ENCODE measurements at places on chromosomes 6 and 20. TPM values are rescaled to one million over a fixed set of nuclear protein-coding genes. Genes with fewer than 3 reads are reported as not detected.

GRCh38 chr20:16397086-16397485 lies 176.2 kb downstream of the KIF16B start:
- DNase-seq = no peak

DNA sequence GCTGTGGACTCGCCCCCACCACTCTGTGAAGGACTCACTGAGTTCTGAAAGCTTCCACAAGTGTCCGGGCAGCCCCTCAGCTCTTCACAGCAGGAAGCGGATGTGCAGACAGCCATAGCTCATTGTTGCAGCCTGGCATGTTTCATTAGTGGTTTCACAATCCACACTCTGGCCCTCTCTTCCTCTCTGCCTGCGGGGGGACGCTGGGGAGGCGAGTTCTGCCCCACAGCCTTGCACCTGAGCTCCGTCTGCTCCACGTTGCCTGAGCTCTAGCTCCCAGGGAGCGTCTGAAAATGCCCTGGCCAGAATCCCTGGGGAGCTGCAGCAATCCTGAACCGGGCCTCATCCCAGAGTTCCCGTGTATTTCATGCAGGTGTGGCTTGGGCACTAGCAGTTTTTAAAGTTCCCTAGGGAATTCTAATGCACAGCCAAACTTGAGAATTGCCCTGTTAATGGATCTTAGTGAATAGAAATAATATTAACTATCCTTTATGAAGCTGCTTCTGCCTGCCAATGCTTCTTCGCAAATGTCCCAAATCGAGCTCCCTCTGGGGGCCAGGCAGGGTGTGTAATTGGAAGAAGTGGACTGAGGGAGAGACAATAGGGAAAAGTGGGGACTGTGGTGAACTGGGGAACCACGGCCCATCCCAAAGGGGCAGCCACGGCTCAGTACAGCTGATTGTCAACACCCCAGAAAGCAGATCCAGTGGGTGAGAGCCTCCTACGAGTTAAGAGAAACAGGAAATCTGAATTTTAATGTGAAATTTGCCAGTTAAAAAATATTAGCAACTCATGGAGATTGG lies 51.5 kb downstream of the CTCFL start:
- peak; percentile 64 for DNase-seq

DNA sequence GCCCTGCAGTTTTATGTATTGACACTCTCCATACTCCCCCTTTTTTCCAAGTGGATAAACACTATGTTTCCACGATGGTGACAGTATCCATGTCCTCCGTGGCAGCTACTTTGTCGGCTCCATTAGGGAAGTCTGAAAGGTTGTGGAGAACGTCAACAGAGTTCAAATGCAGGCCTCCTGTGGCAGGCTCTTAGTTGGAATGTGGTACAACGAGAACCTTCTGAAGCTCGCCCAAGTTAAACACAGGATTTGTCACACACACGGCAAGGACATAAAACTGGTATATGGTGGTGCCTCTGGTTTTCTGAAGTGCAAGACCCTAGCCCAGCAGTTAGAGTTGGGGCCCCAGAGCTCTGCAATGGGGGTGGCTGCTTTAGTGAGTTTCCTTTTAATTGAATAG lies 187.0 kb upstream of the TAB2 start:
- DNase-seq = no peak

DNA sequence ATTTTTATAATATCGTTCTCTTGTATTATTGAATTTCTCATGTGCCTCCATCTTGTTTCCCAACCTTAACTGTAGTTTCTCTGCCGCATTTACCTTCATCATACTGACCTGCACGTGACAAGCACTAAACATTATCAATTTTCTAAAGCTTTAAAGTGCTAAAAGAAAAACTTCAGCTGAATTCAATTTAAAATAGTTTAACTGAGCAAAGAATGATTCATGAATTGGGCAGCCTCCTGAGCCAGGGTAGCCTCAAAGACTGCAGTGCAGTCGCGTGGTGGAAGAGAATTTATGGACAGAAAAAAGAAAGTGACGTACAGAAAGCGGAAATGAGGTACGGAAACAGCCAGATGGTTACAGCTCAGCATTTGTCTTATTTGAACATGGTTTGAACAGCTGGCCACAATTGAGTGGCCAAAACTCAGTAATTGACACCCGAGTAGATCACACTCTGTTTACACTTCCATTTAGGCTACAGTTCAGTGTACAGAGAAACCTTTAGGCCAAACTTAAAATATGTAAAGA lies 4.2 kb upstream of the ZDHHC14 start:
- no peak for DNase-seq

- peak; percentile 56 for DNase-seq
These were observed 56.0 kb downstream of the OTOR start for GRCh38 chr20:16803965-16804792.

GRCh38 chr20:8220716-8221115 lies 88.7 kb downstream of the PLCB1 start:
- DNase-seq = no peak

- DNase-seq = no peak
These were observed 13.0 kb downstream of the GFOD1 start for GRCh38 chr6:13474360-13474759.

GRCh38 chr20:20683481-20684321 lies 28.7 kb downstream of the RALGAPA2 start:
- no peak for DNase-seq

- DNase-seq = no peak
These were observed 272.2 kb downstream of the CDC5L start for GRCh38 chr6:44659726-44660125.

GRCh38 chr6:156905801-156906200 lies 128.6 kb downstream of the ARID1B start:
- no peak for DNase-seq

GRCh38 chr6:56288347-56288746 lies 41.0 kb upstream of the COL21A1 start:
- DNase-seq = no peak

GRCh38 chr6:82842721-82843120 lies 222.9 kb downstream of the UBE3D start:
- no peak for DNase-seq

GRCh38 chr20:57441510-57442154 lies 50.4 kb downstream of the RBM38 start:
- no peak for DNase-seq

DNA sequence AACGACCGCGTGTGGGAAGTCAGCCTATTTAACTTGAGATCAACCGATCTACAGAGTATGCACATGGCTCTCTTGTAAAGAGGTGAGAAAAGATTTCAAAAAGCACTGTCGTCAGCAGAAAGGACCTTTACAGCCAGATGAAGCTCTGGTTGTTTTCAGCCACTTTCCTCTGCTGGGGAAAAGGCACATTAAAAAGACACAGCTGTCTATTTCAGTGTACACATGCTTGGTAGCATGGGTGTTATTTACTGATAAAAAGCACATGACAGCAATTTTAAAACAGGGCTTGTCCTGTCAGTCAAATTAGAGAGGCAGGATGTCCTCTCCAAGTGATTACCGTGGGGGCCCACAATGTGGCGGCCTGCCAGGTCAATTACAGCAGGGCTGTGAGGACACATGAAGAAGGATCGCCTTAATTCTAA lies 188.9 kb downstream of the PRKN start:
- no peak for DNase-seq

DNA sequence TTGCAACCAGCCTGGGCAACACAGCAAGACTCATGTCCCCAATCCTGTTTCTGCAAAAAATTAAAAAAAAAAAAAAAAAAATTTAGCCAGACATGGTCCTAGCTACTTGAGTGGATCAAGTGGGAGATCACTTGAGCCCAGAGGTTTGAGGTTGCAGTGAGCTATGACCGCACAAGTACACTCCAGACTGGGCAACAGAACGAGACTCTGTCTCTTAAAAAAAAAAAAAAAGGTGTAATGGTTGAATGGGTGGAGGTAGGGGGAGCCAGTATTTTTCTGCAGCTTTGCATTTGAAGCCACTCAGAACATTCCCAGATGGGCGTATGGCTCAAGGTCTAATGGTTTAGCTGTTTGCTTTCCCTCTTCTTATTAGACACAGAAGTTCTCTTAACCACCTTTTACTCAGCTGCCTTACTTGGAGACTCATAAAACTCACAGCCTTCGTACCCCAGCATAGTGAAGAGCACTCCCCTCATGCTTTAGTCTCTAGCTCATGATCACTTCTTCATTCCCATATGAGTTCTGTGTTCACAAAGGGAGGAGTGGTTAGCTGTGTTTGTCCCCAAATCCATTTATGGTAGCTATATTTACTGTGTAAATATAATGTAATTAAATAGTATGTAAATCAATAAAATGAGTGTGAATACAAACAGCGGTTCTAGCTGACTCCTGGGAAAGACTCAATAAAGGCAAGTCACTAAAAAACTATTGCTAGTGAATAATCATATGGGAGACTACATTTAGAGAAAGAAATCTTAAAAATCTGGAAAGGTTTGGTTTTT lies 9.0 kb downstream of the FKBP1A start:
- no peak for DNase-seq

- DNase-seq = no peak
These were observed 14.0 kb downstream of the RREB1 start for GRCh38 chr6:7121700-7122241.

GRCh38 chr20:41524980-41525613 lies 93.1 kb downstream of the CHD6 start:
- no peak for DNase-seq

- DNase-seq = no peak
These were observed 132.5 kb downstream of the RTN4IP1 start for GRCh38 chr6:106496823-106497222.

OTOR gene
- not detected for total RNA-seq

AVP gene
- not detected for total RNA-seq

CDC40 gene
- total RNA-seq = 27.9 TPM

TP53TG5 gene
- 0.15 TPM for total RNA-seq

C20orf96 gene
- 7.5 TPM for total RNA-seq

GJE1 gene
- total RNA-seq = not detected

NR2E1 gene
- not detected for total RNA-seq

CLDN20 gene
- not detected for total RNA-seq

BRD2 gene
- total RNA-seq = 336 TPM

Data from activated CD8-positive, alpha-beta memory T cell treated with anti-CD3 and anti-CD28 coated beads, Interleukin-2, amount 10 ng/mL, durations not matched to agents 7 days and 5 days (primary cell).